ENCODE measurements at places on chromosomes 3 and 15.

GRCh38 chr3:12479919-12480427 lies 4.3 kb upstream of the TSEN2 start:
- DNase-seq = peak; percentile 54

DNA sequence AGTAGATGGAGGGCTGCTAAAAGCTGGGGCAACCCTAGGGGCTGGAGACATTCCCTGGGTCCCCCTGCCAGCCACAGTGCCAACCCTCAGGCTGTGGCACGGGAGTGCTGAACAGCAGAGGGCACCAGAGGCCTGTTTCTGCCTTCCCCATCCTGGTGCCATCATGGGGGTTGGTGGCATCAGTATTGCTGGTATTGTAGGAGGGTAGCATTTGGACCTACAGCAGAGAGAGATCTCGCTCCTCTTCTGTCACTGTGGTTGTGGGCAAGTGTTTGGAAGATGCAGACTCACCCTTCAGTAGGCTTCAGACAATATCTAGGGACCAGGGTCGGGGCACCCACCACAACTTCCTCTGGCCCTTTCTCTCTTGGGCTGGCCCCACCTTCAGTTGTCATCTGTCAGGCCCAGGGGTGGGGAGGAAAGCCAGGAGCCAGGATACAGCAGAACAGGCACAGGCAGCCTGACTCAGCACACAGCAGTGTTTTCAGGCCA lies 123.5 kb downstream of the RPLP1 start:
- DNase-seq = peak; percentile 60

DNA sequence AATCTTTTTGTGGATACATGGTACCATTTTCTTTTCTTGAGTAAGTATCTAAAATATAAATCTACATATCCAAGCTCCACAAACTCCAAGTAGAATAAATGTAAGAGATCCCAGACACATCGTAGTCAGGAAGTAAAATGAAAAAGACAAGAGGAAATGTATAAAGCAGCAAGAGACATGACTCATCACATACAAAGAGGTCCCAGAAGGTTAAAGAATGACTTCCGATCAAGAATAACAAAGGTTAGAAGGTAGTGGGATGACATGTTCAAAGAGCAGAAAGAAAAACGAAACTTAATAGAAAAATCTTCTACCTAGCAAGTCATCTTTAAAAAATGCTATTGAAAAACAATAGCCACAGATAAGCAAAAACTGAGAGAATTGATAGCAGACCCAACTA lies 705.8 kb downstream of the NR2F2 start:
- no peak for DNase-seq

- DNase-seq = no peak
Observed at GRCh38 chr15:73754461-73754860, 1.3 kb upstream of the INSYN1 start.

DNA sequence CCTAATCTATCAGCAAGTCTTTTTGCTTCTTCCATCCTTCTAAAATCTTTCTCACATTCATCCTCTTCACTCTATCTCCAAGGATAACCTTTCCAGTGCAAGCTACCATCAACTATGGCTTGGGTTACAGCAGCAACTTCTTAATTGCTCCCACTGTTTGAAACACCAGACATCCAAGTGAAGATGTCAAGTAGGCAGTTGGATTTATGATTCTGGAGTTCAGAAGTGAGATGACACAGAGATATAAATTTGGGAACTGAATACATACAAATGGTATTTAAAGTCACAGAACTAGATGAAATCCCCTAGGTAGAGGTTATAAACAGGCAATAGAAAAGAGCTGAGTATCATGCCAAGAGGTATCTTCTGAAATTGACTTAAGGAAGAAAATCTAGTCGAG lies 3.7 kb downstream of the UBR1 start:
- DNase-seq = no peak

GRCh38 chr15:94293411-94294402 lies 62.3 kb downstream of the MCTP2 start:
- DNase-seq = peak; percentile 7

- no peak for DNase-seq
Observed at GRCh38 chr3:136050250-136050649, 84.7 kb downstream of the PPP2R3A start.

- peak; percentile 85 for DNase-seq
Observed at GRCh38 chr15:70474471-70475406, 288.6 kb downstream of the UACA start.

GRCh38 chr3:39501059-39501458 lies 33.6 kb downstream of the MOBP start:
- no peak for DNase-seq

DNA sequence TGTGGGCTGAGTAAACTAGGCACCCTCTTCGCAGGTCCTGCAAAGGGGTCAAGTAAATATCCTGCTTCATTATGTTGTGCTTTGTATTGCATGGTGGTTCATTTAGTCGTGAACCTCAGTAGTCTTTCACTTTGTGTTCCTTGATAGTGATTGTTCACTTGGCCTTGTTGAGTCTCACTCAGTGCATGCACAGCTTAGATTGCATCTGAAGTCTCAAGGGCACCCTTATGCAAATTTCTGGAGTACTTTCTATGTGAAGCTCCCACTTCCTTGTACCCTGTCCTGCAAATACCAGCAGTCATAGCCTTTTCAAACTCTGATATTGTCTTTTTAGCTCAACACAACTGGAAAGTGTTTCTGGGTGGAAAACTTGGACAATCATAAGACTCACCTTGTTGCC lies 519.2 kb downstream of the NAALADL2 start:
- no peak for DNase-seq
